Activated effector memory CD4-positive, alpha-beta T cell treated with Interleukin-2 at 50 U/mL for 16 hours (primary cell): ENCODE measurements at places on chromosomes 7 and 10.

DNA sequence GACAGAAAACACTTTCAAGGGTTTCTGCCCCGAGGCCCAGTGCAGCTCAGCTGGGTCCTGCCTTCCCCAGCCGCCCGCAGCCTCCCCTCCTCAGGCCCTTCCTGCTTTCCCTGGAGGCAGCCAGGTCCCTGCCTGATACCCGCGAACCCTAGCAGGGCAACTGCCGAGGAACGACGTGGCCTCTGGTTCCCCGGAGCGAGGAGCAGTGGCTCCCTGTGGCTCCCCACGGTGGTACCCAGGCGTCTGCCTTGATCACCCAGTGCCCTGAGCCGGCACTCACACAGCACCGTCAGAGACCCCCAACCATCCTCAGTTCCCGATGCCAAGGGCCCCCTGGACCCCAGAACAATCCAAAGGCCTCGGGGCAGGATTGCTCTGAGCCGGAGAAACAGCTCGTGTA is 58.3 kb downstream of the CFAP46 start:
- no peak for DNase-seq

DNA sequence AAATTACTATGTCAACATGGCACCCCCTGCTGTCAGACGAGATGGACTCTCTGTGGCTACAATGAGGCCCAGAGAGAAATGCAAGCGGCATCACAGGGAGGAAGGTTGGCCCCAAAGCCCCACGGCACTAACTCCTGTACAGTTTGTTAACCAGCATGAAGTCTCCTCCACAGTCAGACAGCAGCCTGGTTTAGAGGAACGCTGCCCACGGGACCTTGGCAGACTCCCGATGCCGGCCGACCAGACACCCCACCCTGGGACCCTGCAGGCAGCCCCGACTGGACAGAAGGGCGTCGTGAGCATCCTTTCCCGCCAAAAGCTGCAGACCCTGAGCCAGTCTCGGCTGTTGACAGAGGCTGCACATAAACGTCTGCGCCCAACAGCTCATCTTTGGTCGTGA is 158.8 kb downstream of the DIP2C start:
- DNase-seq, result no peak

- DNase-seq, result peak; percentile 20
These were observed 57.3 kb upstream of the CCDC71L start for GRCh38 chr7:106717955-106718871.

GRCh38 chr7:28872226-28872625 is 85.9 kb downstream of the TRIL start:
- no peak for DNase-seq

DNA sequence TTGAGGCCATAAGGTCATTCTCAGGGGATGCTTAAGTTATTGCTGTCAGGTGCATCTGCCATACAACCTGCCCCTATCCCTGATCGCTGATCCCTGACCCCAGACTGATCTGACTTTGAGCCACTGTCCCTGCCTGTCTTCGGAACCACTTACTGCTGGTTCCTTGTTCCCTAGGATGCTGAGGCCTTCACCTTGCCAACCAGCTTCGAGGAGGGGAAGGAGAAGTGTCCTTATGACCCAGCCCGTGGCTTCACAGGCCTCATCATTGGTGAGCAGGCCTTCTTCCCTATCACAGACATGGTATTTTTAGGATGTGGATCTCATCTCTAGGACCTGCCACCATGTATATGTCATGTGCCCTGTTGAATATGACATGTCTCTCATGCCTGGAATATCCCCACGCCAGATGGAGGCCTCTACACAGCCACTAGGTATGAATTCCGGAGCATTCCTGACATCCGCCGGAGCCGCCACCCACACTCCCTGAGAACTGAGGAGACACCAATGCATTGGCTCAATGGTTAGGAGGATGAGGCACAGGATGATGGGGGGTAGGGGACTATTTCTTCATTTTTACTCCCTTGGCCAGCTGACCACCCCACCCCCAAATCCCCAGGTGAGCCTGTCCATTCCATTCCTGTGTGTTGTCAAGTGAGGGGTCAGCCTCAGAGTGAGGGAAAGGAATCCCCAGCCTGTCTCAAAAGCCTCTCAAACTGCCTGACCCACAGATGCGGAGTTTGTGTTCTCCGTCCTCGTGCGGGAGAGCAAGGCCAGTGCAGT is 9.0 kb downstream of the MRPL43 start:
- no peak for DNase-seq
